ENCODE measurements at places on chromosomes 3 and 15. TPM values are rescaled to one million over a fixed set of nuclear protein-coding genes. Genes with fewer than 3 reads are reported as not detected.
A peak's percentile ranks its signal among the peaks of the same experiment; 100 is the strongest.

- no peak for DNase-seq
Observed at GRCh38 chr3:188156056-188156455, 2.1 kb downstream of the LPP start.

FGD5 gene
- total RNA-seq = 7.8 TPM

GRCh38 chr3:41592753-41593510 is 369.0 kb downstream of the ULK4 start:
- no peak for DNase-seq

PATL2 gene
- total RNA-seq = 0.46 TPM

DNA sequence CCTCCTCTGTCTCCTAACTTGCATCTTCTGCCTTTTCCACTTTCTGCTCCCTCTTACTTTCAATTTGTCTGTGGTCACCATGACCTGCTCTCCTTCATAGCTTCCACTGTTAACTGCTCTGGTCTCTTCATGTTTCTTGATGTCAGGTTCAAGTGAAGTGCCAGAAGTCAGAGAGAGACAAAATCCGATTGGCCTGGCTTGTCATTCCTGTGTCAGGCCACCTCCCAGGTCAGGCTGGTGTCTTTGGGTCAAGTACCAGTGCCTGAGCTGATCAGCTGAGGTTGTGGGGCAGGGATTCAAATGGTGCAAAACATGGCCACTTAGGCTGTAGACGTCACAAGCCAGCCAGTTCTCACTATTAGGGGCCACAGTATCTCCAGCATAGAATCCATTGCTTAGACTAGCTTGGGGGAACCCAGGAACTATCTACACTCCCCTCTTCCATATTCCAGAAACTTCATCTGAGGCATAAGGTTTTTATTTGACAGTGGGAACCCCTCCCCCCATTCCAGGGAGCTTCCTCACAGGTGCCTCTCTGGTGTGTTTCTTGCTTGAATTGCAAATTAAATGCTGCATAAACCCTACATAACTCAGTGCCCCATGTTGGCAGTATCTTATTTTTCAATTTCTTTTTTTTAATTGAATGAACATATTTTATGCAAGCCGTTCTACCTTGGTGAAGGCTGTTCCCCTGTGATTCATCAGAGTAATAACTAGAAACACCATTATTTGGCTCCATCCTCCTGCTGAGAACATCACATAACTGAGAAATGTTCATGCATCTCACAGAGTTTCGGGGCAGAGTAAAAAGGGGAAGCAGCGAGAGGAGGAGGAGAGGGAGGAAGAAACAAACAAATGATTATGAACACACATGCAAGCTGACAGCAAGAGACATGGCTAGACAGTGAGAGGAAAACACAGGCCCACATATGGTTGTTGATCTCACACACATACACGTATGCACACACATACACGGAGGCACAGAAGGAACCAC is 175.8 kb downstream of the TLE3 start:
- DNase-seq = peak; percentile 8

GRCh38 chr3:41148478-41148877 is 50.8 kb upstream of the CTNNB1 start:
- DNase-seq = no peak

AGBL1 gene
- total RNA-seq = not detected

ACAD11 gene
- total RNA-seq = 15.6 TPM

GRCh38 chr3:78112291-78113010 is 1072.6 kb downstream of the ROBO2 start:
- DNase-seq = no peak

DNA sequence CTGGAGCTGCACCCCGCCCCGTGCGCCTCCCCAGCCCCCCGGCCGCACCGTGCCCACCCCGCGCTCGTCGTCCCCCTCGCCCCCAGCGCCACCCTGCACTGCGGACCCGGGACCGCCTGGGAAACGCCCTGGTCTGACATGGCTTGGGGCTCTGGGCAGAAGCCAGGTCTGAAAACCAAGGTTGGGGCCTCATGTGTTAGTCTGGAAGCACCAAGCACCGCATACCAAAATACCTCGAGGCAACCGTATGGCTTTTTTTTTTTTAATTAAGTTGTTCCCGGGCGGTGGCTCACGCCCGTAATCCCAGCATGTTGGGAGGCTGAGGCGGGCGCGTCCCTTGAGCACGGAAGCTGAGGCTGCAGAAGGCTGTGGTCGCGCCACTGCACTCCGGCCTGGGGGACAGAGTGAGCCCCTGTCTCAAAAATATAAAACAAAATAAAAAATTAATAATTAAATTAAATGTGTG is 91.5 kb upstream of the CHD2 start:
- no peak for DNase-seq

- no peak for DNase-seq
Observed at GRCh38 chr15:56968821-56969220, 50.4 kb downstream of the TCF12 start.

DNA sequence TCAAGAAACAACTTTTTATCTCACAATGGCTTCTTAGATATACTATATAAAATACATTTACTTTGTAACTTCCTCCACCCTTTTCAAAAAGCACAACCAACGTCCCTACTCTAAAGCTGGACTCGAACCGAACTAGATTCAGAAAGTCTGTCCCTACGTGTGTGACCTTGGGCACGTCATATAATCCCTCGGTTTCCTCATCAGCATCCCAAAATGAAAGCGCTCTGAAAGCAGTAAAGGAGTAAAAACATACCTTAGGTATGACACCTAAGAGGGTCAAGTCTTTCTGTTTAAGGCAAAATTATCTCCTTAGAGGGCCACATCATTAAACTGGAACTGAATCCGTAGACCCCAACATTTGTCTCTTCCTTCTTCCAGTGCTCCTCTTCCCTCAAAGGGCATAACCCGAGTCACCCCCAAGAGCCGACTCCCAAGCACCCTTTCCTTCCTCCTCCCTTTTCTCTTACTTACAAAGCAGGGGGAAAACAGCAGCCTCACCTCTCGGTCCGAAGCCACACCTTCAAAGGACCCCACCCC is 663 bp downstream of the PDCD10 start:
- no peak for DNase-seq

DNA sequence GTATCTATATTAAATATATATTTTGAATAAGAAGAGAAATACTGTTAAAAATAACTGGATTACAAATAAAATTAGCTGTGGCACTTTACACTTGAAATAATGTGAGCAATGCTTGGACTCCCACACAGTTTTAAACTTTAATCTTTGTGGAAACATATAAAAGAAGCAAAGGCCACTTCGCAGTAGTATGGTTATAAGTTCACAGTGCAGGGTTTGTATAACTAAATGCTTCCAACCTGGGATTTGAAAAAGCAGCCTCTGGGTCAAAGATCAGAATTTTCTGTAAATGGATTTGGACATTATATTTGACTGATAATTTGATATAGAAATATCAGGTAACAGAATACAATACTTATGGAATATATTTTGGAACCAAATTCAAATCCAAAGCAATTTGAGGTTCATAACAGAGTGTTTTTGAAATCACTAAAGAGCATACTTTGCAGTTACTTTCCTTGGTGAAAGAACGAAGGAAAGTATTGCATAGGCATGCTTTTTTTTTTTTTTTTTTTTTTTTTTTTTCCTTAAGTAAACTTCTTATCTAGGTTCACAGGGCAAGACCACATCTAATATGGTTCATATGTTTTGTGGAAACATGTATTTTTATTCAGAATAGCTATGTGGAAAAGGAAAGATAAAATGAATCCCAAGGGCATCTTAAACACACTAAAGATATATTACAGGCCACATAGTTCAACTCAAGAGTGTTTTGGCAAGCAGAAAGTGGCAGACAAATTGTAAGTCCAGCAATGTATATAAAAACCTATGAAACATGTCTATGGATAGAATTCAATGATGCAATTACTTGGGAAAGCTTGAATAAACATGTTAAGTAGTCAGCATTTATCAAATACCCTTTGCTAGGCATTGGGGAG is 47.1 kb upstream of the SGO1 start:
- no peak for DNase-seq

DNA sequence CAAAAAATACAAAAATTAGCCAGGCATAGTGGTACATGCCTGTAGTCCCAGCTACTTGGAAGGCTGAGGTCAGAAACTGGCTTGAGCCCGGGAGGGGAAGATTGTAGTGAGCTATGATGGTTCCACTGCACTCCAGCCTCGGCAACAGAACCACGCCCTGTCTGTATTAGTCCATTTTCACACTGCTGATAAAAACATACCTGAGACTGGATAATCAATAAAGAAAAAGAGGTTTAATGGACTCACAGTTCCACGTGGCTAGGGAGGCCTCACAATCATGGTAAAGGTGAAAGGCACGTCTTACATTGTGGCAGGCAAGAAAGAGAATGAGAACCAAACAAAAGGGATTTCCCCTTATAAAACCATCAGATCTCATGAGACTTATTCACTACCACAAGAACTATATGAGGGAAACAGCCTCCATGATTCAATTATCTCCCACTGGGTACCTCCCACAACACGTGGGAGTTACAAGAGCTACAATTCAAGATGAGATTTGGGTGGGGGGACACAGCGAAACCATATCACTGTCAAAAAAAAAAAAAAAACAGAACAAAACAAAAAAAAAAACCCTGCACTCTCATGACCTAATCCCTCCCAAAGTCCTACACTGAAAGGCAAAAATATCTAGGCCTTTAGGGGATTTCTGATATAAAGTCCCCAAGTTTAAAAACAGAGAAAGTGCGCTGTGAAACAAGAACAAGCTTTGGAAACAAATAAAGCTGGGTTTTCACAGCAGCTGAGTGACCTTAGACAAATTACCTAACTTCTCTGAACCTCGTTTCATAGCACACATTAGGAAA is 224.7 kb downstream of the IGSF11 start:
- no peak for DNase-seq

- no peak for DNase-seq
Observed at GRCh38 chr15:101442272-101442671, 47.2 kb downstream of the PCSK6 start.

DNA sequence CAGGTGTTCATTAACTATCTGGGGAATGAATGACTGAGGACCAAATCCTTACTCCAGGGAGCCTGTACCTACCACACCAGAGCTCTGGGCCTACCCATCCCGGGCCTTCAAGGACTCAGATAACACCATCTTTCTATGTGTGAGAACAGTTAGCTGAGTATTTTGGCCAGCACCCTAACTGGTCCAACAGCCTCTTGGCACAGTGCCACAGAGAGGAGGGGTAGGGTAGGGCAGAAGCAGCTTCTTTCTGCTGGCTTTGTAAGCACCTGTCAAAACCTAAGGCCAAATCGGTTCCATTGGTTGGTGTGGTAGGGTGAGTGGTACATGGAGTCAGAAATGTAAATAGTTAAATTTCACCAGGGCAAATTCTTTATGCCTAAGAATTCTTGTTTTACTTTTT is 26.7 kb downstream of the ISL2 start:
- no peak for DNase-seq

GRCh38 chr3:42490243-42490642 is 12.2 kb upstream of the VIPR1 start:
- peak; percentile 46 for DNase-seq

GRCh38 chr15:36775209-36775608 is 195.8 kb downstream of the CDIN1 start:
- no peak for DNase-seq

DNA sequence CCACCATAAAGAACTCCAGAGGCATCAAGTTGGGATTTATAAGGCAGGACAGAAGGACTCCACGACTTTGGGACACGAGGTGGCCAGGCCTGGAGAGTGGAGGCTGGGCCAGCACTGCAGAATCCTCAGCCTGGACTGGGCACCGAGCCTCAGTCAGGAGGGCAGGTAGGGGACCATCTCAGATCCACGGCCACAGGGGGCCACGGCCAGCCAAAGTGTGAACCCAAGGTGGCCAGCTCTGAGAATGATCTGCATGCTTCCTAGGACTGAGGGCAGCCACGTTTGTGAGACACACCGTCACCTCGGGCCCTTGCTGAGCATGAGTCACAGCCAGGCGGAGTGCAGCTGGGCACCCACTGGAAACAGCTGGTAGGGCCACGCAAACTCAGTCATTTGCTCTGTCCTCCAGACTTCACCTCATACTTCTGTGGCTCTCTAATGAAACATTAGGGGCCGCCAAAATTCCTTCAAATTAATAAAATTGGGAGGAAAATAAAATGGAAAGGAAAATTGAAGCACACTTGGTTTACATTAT is 65.8 kb downstream of the CTNNB1 start:
- no peak for DNase-seq

PTX3 gene
- 0.11 TPM for total RNA-seq

DNA sequence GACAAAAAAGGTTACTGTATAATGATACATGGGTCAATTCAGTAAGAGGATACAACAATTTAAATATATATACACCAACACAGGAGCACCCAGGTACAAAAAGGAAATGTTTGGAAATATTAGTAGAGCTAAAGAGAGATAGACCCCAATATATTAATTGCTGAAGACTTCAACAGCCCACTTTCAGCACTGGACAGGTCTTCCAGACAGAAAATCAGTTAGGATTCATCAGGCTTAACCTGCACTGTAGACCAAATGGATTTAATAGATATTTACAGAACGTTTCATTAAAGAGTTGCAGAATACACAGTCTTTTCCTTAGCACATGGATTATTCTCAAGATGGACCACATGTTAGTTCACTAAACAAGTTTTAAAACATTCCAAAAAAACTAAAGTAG is 845.9 kb upstream of the GBE1 start:
- no peak for DNase-seq

MAP1A gene
- 2.5 TPM for total RNA-seq

DISP2 gene
- total RNA-seq = 0.59 TPM

- DNase-seq = peak; percentile 71
Observed at GRCh38 chr3:34106879-34107278, 308.4 kb downstream of the PDCD6IP start.

GPR149 gene
- total RNA-seq = not detected

DNA sequence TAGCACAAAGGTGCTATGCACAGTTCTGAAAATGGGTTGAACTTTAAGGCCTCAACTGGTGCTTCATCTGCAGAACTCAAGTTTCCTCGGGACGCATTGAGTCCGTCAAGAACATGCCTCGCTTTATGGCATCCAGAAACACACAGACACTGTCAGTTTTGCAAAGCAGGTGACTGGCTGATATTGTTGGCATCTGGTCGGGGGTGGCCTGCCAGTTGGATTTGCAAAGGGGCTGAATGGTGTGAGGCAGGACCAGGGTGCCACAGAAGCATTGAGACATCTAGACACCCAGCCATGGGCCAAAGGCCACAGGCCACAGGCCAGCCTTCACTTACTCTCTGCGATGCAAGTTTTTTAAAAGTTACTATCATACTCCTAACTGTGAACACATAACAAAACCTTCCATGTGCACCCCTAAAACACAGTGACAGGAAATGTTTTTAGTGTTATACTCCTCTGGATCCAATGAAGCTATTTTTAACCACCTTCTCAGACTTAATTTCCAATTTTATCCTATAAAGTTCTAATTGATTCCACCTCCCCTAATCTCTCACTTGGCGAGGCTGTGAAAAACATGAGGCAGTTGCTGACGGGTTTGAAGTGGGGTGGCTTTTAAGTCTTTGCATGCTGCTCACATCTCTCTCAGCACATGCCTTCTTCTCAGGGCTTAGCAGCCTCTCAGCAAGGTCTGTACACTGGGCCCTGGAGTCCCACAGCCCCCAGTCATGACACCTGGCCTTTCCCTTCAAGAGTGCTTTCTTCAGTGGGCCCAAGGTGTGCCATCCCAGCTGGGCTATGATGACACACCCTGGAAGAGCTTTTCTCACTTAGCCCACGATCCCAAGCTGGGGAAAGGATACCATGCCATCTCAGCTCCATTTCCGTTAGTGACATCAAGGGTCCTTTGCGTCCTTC is 38.5 kb upstream of the DUSP7 start:
- no peak for DNase-seq

GRCh38 chr15:26372706-26373105 is 400.2 kb downstream of the GABRB3 start:
- DNase-seq = no peak

All from H9 (cell line).